Activated CD4-positive, CD25-positive, alpha-beta regulatory T cell treated with anti-CD3 and anti-CD28 coated beads, Interleukin-2, amount 50 U/mL, for 72 hours (primary cell): ENCODE measurements at places on chromosomes 5 and 9.

DNA sequence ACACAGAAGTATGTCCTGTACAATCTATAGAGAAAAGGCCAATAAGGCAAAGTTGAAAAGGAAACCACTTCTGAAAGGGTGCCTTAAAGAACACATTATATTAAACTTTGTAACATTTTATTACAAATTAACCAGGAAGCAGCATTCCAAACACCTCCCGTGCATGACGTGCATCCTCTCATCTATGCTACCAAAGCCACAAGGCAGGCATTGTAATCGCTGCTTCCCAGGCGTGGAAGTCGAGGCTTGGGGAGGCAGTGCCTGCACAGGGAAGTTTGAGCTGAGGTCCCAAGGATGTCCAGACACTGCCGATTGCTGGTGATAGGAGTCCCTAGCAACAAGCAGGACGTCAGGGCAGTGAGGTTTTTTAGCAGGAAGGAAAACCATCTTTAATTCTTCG, 44.3 kb upstream of the BARHL1 start:
- DNase-seq, result no peak

DNA sequence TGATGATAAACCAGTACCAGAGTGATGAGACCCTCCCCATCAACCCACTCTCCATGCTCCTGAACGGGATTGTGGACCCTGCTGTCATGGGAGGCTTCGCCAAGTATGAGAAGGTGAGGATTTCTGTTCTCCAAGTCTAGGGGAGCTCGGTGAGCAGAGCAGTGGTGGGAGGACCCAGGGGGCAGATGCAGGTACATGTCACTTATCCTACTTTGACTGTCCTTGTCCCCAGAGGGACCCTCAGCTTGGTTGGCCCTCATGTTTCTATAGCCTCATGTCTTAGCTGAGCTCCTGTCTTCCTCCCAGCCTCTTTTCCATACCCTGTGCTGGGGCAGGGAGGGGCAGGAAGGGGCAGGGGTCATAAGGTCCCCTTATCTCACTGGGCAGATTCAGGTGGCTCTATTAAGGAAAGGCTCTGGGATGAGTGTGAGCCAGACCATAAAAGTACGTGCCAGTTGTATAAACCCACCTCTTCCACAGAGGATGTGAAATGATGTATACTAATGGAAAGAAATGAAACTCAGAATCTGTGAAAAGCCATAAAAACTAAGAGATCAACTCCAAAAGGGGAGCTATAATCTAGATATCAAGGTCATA, 38.0 kb upstream of the FOXI1 start:
- DNase-seq, result no peak

GRCh38 chr9:114110180-114110579, 11.1 kb upstream of the KIF12 start:
- DNase-seq, result no peak

- DNase-seq, result no peak
These were observed 88.2 kb downstream of the AMBP start for GRCh38 chr9:113989714-113990569.

GRCh38 chr5:97412959-97413358, 229.9 kb upstream of the RIOK2 start:
- DNase-seq, result no peak

GRCh38 chr5:12679731-12680130, 775.5 kb upstream of the CTNND2 start:
- DNase-seq, result no peak

DNA sequence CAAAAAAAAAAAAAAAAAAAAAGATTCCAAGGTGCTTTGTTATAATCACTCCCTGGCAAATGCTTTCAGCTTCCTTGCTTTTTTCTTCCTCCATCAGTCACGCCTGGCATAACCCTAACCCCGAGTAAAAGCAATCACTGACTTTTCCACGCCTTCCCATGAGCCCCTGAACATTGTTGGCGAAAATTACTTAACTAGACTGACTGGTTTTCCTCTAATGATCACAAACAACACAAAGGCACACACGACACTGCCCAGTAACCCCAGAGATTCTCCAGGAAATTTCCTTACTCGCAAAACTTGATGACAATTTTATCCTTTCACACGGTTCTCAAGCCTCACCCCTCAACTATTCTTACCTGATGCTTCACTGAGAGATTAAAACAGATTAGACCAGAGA, 11.4 kb upstream of the PTGR1 start:
- no peak for DNase-seq

DNA sequence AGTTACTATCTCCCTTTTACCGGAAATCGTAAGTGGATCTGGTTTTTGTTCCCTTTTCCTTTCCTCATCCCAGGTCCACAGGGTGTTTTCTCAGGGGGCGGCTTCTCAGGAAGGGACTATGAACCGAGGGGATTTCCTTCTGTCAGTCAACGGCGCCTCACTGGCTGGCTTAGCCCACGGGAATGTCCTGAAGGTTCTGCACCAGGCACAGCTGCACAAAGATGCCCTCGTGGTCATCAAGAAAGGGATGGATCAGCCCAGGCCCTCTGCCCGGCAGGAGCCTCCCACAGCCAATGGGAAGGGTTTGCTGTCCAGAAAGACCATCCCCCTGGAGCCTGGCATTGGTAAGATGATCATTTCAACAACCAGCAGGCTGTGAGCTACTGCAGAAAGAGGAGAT, 75.8 kb downstream of the GOLPH3 start:
- DNase-seq, result no peak

DNA sequence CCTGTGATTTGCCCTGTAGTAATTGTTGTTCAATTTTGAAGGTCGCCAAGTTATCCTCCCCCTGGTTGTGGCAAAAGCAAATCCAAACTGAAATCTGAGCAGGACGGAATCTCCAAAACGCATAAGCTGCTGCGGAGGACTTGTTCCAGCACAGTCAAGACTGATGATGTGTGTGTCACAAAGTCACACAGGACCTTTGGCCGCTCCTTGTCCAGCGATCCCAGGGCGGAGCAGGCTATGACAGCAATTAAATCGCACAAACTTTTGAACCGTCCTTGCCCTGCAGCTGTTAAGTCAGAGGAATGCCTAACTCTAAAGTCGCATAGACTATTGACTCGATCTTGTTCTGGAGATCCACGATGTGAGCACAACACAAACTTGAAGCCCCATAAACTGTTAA, 128.4 kb downstream of the PARP8 start:
- no peak for DNase-seq

GRCh38 chr9:98885575-98886295, 58.0 kb upstream of the COL15A1 start:
- no peak for DNase-seq

DNA sequence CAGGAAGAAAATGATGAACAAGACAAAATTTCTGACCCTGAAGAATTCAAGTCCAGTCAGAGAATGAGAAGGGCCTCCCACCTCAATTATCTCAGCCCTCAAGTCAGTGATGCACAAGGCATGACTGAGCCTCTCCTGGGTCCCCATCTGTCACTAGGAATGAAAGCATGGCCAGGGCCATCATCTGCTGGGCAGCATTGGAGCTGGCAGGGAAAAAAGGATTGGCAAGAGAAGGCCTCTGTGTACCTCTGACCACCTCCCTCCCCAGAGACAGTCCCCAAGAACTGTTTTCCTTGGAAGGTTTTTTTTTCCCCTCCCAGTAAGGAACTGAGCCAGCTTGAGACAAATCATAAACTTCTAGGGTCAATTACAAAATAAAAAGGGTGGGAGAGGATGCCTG, 76.7 kb downstream of the KLHL3 start:
- DNase-seq, result no peak

GRCh38 chr9:81191222-81191621, 498.1 kb downstream of the TLE1 start:
- no peak for DNase-seq

DNA sequence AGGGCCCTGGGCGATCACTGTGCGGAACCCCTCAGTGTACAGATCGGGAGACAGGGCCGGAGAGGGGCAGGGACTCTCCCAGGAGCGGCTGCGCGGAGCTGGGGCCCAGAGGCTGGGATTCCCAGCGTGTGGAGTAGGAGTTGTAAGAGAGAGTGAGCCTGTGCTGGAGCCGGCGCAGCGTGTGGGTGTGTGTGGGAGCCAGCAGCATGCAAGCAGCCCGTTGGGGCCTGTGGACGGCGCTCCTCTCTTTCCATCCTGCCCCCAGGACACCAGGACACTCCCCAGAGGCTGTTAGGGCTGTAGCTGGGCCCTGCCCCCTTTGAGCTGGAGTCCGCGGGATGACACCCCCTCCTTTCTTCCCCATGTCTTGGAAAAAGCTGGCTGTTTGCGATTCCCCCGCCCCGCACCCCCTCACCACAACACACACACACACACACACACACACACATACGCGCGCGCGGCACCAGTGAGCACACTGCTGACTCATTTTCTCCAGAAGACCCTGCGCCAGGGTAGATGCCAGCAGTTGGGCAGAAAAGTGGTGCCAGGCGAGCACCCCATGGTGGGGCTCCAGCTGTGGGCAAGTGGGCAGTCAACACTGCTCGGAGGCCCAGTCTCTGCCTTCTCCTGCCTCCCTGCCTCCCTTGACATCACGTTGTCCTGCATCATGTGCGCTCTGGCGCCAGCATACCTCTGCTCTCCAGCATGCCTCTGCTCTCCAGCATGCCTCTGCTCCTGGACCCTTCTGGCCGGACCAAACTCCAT, 1.5 kb downstream of the COL27A1 start:
- DNase-seq, result no peak

GRCh38 chr9:95788021-95788420, 87.5 kb upstream of the ERCC6L2 start:
- no peak for DNase-seq

DNA sequence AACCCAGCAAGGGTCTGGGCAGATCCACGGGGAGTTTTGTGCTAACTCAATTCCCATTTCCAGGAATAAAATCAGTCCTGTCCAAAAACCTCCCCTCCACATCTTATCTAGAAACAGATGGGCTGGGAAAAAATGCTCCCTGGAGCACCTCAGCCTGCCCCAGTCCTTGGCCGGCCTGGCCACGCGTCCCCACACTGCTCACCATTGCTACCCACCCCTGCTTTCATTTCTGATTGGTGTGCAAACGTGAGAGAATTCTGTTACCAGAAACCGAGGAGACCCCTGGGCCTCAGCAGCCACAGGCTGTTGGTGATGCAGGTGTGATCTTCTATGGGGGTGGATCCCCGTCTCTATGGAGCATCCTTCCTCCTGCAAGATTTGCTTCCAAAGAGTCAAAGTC, 38.0 kb upstream of the OLFM1 start:
- no peak for DNase-seq

DNA sequence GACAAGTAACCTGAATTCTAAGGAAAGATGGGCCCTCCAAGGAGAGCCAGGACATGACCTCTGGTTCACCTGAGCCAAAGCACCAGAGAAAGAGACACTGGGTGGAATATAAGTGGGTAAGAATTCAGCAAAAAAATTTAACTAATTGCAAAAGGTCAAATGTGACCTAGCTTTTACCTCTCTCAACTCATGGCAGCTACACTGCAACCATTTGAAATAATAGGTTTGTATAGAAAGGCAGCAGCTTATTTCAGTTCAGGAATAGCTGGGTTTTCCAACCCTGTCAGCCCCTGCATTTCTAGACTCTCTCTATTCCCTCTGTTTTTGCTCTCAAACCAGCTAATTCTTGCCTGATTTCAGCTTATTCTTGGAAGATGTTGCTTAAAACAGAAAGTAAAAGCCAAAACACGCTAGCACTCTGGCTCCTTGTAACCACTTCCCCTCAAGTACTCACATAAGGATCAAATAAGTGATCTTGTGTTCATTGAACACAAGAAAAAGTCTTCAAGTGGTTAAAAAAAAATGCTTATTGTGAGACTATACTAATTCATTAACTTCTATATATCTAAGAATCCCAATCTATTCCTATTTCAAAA, 101.1 kb upstream of the NR4A3 start:
- no peak for DNase-seq

DNA sequence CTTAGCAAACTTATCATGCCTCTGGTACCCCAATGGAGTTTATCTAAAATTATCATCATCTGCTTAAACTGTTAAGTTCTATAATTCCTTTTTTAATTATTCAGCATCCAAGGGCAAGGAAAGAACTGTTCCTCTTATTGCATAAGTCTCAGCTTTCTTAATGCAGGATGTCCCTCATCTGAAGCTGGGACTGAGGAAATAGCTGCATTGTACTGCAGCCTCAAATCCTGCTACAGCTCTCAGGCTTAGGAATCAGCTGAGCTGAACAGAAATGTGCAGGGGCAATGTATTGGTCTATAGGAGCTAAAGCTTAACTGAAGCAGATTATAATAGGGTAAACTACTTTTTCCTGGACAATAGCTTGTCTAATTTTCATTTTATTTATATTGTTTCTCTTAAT, 48.0 kb downstream of the HAPLN1 start:
- no peak for DNase-seq

- DNase-seq, result no peak
These were observed 4.7 kb upstream of the PPP1R26 start for GRCh38 chr9:135474915-135475314.
